Natural killer cell treated with Interleukin-12 subunit alpha and Interleukin-12 subunit beta and Interleukin-15 and Interleukin-18, amount 100 ng/mL, for 72 hours (primary cell): ENCODE measurements at places on chromosomes 3 and 15.

GRCh38 chr3:88398581-88398980 lies 248.8 kb downstream of the C3orf38 start:
- DNase-seq, result no peak

GRCh38 chr3:86562090-86562489 lies 428.9 kb downstream of the VGLL3 start:
- no peak for DNase-seq

DNA sequence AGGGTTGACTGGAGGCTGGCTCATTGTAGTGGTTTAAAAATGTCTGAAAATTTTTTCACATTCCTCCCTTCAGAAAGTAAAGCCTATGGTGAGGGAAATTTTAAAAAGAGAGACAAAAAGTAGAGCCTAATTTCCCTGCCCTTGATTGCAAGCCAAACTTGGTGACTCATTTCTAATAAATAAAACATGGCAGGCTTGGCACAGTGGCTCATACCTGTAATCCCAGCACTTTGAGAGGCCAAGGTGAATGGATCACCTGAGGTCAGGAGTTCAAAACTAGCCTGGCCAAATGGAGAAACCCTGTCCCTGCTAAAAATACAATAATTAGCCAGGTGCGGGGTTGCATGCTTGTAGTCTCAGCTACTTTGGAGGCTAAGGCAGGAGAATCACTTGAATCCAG lies 18.9 kb upstream of the ARRDC4 start:
- DNase-seq, result no peak

GRCh38 chr3:9207116-9207763 lies 42.2 kb downstream of the SRGAP3 start:
- no peak for DNase-seq

DNA sequence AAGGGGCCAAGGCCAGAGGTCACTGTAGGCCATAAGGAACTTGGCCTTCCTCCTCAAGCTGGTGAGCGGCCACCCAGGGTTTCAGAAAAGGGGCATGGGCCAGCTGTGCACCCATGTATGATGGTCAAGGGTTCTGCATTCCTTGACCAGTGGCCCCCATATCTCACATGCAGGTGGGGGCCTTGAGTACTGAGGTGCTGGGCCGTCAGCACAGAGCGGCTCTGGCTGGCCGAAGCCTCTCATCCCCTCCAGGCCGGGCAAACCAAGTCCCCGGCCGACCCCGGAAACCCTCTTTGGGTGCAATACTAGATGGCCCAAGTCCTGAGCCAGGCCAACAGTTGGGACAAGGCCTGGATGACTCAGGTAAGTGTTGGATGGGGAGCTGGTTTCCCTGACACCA lies 9.5 kb downstream of the ALG3 start:
- no peak for DNase-seq

DNA sequence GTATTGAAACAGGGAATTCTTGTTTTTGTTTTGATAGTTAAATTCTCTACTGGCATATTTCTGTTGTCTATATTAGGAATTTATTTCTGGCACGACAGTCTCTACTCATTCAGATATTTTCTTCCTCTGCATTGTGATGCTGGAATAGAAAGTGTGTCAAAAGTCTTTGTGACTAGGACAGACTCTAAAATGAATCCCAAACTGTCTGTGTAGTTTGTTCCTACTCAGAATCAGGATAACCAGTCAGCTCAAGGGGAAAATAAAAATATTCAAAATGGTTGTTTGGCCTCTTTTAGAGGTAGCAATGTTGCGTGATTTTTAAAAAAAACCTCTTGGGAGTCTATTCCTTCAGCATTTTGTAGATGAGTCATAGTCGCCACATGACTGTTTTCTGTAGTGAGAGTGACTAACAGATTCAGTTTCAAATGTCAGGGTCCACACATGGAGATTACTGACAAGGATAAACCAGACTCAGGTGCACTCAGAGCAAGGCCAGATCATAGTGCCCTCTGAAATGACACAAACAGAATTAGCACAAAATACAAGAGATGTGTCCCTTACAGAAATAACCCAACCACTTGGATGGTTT lies 13.1 kb downstream of the SLC7A14 start:
- DNase-seq, result no peak

DNA sequence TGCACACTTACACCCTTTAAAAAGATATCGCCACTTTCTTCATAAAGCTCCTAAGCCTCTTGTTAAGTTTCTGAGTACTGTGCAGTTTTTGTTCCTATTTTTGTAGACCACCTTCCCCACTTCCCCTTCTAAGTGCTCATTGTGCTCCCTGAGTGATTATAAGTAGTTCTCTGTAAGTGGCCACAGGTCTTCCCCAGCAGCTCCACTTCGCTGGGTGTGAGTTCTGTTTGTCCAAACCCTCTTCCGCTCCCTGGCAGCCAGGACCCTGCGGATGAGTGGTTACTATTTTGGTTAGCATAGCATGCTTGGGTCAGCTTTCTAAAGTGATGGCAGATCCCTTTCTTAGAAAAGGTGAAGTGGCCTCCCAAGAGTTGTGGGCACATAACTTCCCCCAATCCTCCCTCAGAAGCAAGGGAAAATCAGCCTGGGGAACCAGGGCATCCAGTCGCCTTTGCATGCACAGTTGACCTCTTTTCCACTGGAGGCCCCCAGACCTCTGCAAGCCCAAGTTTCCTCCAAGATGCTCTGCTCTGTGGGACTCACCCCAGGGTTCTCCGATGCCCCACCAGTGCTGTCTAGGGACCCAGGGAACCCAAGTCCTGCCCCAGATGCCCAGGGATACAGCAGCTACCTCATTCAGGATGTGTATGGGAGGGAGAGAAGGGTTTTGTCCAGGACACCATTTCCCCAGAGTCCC lies 69.6 kb downstream of the ATP10A start:
- no peak for DNase-seq

- DNase-seq, result no peak
These were observed 25.3 kb downstream of the RBPMS2 start for GRCh38 chr15:64749999-64750657.

- no peak for DNase-seq
These were observed 72.1 kb upstream of the ACAD9 start for GRCh38 chr3:128807186-128807830.
